Caco-2 (cell line): ENCODE measurements at places on chromosomes 2 and 18. TPM values are rescaled to one million over a fixed set of nuclear protein-coding genes. Genes with fewer than 3 reads are reported as not detected.

The CXCR2 gene
- not detected in 2 replicates for total RNA-seq

The RPIA gene
- 33.2 and 33.7 TPM in 2 replicates for total RNA-seq

The CPO gene
- total RNA-seq = not detected in 2 replicates

- DNase-seq = no peak
Observed at GRCh38 chr18:45774065-45774521, 50.1 kb downstream of the SLC14A1 start.

The RALB gene
- total RNA-seq = 56.5 and 59.4 TPM in 2 replicates

GRCh38 chr2:95062242-95063085 lies 37.0 kb downstream of the MAL start:
- DNase-seq = no peak

The PROC gene
- 4.1 and 6.4 TPM in 2 replicates for total RNA-seq

- DNase-seq = no peak
Observed at GRCh38 chr2:9282128-9283112, 75.8 kb downstream of the ASAP2 start.

The DAW1 gene
- 5.4 and 6.6 TPM in 2 replicates for total RNA-seq
